Activated naive CD4-positive, alpha-beta T cell treated with anti-CD3 and anti-CD28 coated beads for 36 hours (primary cell): ENCODE measurements at places on chromosomes 13 and 19.

DNA sequence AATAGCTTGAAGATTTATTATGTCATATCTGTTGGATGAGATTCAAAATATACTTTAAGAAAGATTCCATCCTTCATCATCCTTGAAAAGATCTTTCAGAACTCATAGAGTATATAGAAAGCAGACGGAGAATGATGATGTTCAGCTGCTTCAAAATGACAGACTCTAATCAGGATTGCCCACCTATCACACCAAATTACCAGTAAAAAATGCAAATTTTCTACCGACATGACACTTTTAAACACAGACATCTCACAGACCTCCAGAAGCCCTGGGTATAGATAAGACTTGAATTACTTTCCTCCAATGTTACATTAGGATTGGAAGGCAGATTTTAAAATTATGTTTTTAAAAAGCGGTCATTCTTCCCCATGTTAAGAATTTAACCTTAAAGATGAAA, 235.5 kb downstream of the GPC6 start:
- no peak for DNase-seq

- no peak for DNase-seq
Measured at GRCh38 chr19:13844130-13844631, 32.8 kb upstream of the NANOS3 start.

DNA sequence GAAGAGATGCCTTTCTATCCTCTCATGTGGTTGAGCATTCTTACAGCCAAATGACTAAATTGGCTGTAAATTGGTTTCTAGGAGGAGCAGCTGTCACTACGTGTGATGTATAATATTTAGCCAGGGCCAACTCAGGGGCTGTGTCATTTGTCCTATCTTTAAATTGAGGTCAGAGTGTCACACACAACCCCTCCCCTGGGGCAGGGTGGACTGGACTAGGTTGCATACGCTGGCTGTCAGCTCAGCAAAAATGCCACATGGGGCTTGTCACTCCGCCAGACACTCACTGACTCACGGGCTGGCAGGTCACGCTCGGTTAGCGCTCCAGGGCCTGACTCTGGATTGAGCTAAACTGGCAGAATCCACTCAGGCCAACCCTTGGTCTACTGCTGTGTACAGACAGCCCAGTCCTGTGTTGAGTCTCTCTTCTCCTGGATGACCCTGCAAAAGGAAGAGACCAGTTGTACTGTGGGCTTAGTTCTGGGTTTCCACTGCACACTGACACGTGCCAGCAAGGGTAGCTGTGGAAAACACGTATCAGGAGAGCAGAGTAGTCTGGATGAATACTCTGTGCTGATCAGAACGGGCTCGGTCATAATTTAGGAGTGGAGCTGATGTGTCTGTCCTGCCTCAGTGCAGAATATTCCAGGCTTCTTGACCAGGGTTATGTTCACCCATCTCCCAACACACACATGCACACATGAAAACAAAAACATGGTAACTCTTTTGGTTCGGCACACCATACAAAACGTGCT, 29.1 kb downstream of the SHISA2 start:
- no peak for DNase-seq

DNA sequence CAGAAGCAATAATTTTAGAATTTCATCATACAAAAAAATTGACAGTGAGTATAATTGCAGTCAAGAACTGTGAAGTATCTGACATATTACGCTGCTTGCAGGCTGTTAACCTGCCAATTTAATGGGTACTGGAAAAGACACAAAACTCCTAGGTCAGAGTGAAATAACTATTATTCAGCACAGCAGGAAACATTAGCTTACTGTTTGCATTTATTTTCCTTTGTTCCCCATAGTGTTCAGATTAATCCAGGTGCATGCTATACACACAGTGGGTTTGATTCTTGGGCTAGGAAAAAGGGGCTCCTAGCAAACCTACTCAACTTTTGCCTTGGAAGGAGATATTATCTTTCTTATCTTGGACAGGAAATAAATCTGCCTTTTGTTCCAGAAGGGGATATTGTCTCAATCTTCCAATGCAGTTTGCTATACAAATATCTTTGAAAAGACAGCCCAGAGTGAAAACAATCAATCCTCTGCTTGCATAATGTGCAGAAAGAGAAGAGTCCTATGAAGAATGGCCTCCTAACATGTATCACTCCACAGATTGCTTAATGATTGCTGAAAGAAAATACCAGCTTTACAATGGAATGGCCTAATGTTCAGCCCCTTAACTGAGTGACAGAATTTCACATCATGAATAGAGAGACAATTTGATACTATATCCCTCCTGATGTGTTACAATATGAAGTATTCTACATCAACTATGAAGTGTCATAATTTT, 443.4 kb downstream of the TBC1D4 start:
- no peak for DNase-seq

DNA sequence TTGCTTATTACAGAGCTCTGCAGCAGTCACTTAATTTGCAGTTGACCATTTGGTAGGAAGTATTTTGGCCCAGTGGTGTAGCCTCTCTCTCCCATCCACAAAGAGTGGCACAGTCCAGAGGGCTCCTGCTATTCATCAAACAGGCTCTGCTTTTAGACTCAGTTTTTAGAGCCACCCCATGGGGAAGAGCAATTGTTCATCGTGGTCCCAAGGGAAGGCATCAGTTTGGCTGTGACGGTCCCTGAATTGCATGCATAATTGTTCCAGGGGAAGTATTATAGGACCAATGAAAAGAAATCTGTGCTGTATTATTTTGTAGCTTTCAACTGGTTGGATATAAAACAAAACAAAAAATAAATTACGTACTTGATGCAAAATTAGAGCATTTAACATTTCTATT, 799.0 kb downstream of the DACH1 start:
- DNase-seq, result no peak
